ENCODE measurements at places on chromosomes 3 and 15.
A peak's percentile ranks its signal among the peaks of the same experiment; 100 is the strongest.

DNA sequence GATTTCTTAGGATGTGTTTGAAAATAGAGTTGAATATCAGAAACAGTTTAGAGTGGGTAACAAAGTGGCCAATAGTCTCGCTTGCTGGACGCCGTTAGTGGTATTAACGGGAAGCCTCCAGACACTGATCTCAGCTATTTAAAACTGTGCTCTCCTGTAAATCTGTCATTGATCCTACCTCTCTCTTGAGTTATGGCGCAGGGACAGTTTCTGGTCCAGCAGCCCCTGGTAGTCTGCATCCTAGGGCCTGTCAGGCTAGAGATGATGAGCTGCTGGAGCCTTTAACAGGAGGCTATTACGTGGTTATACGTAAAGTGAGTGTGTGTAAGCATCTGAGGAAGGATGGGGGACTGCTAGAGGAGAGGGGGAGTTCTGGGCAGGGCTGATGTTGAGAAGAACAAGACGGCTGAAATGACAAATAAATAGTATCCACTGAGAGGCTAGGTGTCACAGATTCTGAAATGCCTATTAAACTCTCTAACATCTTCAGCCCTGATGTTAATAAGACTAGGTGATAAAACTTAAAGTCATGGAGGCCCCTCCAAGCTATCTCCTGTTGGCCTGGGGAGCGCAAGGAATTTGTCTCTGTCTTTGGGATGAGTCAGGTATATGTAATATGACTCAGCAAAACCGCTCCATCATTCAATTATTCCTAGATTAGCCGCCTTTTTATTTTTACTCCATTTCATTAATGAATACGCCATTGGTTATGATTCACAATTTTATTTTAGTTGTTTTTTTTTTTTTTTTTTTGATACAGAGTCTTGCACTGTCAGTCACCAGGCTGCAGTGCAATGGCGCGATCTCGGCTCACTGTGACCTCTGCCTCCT lies 155.7 kb downstream of the GREM1 start:
- no peak for DNase-seq
- H3K36me3 ChIP-seq: no peaks in the 10 kb centered on the region
- no peaks in the 10 kb centered on the region for H3K4me1 ChIP-seq
- H3K4me3 ChIP-seq: no peak overlapping the region
- H3K27ac ChIP-seq: no peak overlapping the region

DNA sequence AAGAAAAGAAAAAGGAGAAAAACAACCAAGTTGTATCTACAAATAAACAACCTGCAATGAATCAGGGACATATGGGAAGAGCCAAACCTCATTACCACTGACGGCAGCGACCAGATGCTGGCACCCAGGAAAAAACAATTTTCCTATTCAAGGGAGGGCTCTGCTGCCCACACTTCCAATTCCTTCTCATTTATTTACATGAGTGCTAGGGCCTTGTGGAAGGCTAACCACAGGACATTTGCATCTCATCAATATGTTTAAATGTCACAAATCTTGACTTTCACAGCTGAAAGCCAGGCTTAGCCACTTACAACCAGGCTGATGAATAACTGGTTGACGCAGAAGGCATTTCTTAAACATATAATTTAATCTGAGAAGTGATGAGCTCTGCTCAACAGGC lies 36.0 kb downstream of the RFTN1 start:
- H3K27ac ChIP-seq: no peak overlapping the region
- peaks cover 14% of the 10 kb centered on the region for H3K4me1 ChIP-seq
- DNase-seq: no peak
- H3K4me3 ChIP-seq: no peak overlapping the region
- H3K36me3 ChIP-seq: no peaks in the 10 kb centered on the region

GRCh38 chr15:52584414-52584813 lies 15.6 kb upstream of the ARPP19 start:
- H3K27me3 ChIP-seq: no peaks in the 10 kb centered on the region
- peaks cover 19% of the 10 kb centered on the region for H3K4me1 ChIP-seq
- no peak overlapping the region for H3K4me3 ChIP-seq

GRCh38 chr3:128217702-128218547 lies 64.6 kb downstream of the EEFSEC start:
- H3K4me1 ChIP-seq: no peaks in the 10 kb centered on the region
- no peak overlapping the region for H3K27ac ChIP-seq
- H3K4me3 ChIP-seq: no peak overlapping the region

GRCh38 chr3:30634761-30635735 lies 28.6 kb downstream of the TGFBR2 start:
- H3K4me1 ChIP-seq: peaks cover 10% of the 10 kb centered on the region
- no peaks in the 10 kb centered on the region for H3K36me3 ChIP-seq
- DNase-seq: no peak
- H3K4me3 ChIP-seq: no peak overlapping the region
- no peaks in the 10 kb centered on the region for H3K27me3 ChIP-seq
- H3K27ac ChIP-seq: no peak overlapping the region

GRCh38 chr3:99625237-99625622 lies 13.2 kb upstream of the COL8A1 start:
- H3K27me3 ChIP-seq: no peaks in the 10 kb centered on the region
- no peak overlapping the region for H3K27ac ChIP-seq
- no peaks in the 10 kb centered on the region for H3K4me1 ChIP-seq
- no peaks in the 10 kb centered on the region for H3K36me3 ChIP-seq
- DNase-seq: no peak
- no peak overlapping the region for H3K4me3 ChIP-seq

DNA sequence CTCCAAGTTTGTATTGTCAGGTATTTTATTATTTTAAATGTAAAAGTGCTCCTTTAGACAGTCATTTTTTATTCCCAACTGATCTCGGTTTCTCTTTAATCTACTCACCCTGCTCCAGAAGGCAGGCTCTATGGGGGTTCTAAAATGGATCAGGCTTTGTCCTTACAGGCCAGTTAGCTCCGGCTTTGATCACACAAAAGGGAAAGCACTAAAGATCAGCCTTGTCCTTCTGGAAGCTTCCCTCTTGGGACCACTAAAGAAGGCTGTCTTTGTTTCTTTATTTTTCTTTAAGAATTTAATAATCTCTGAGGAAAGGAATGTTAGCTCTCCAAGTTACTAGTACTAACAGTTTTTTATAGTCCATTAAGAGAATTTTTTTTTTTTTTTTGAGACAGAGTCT lies 560.5 kb upstream of the ZNF717 start:
- peaks cover 4% of the 10 kb centered on the region for H3K4me1 ChIP-seq
- no peaks in the 10 kb centered on the region for H3K36me3 ChIP-seq
- H3K4me3 ChIP-seq: no peak overlapping the region
- peak; percentile 40 for DNase-seq

DNA sequence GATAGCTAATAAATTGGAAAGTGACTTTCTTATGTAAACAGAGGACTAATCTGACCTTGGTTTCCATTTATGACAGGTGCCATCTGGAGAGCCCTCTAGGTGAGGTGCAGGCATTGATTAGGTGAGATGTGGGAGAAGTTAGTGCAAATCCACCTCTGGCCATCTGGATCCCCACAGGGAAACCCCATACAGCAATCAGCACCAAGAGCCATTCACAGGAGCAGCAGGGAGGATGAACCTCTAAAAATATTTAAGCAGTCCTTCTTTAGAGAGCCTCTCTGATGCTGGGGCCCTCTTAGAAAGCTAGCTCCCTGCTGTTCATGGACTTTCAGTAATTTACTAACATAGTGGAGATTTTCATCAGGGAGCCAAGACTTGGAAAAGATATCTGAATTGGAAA lies 69.3 kb downstream of the CLSTN2 start:
- no peak overlapping the region for H3K27ac ChIP-seq
- H3K27me3 ChIP-seq: no peaks in the 10 kb centered on the region
- H3K4me3 ChIP-seq: no peak overlapping the region
- peaks cover 6% of the 10 kb centered on the region for H3K4me1 ChIP-seq
- DNase-seq: no peak
- H3K36me3 ChIP-seq: no peaks in the 10 kb centered on the region

DNA sequence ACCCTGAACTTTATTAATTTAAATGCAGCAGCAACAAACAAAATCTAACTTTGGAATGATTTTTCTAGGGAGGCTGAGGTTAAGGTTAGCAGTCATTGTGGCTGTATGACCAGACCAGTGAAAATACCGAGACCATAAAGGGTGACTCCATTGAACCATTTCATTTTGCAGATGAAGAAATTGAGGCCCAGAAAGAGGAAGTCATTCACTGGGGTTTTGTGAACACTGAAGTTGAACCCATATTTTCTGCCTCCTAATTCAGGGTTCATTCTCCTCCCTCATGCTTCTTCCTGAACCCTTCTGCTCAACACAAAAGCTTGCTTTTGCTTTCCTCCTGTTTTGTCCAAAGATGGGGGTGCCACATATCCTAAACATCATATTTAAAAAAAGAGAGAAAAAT lies 65.8 kb upstream of the PLCL2 start:
- no peaks in the 10 kb centered on the region for H3K4me1 ChIP-seq
- no peaks in the 10 kb centered on the region for H3K36me3 ChIP-seq
- no peak overlapping the region for H3K27ac ChIP-seq
- H3K27me3 ChIP-seq: no peaks in the 10 kb centered on the region

GRCh38 chr3:81871358-81872155 lies 110.1 kb upstream of the GBE1 start:
- no peaks in the 10 kb centered on the region for H3K27me3 ChIP-seq
- H3K4me1 ChIP-seq: no peaks in the 10 kb centered on the region
- no peak for DNase-seq
- H3K27ac ChIP-seq: no peak overlapping the region
- no peaks in the 10 kb centered on the region for H3K36me3 ChIP-seq

DNA sequence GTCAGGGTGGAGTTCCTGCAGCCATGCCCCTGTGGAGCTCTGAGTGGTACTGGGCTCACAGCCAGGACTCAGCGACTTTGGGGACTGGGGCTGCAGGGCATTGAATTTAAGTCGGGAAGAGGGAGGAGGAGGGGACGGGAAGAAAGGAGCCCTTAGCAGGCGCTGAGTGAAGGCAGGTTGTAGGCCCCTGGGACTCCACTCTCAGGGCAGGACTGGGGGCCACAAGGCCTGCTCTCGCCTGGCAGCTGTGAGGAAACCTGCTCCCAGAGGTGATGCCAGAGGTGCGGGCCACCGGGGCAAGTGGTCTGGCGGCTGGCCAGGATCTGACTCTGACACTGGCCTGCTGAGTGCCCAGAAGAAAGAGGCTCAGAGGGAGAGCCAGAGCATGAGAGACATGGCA lies 73.5 kb downstream of the EPHB3 start:
- DNase-seq: no peak
- H3K4me3 ChIP-seq: no peak overlapping the region
- H3K27ac ChIP-seq: no peak overlapping the region
